ENCODE measurements at places on chromosomes 6 and 20. TPM values are rescaled to one million over a fixed set of nuclear protein-coding genes. Genes with fewer than 3 reads are reported as not detected.

TULP1 gene
- total RNA-seq = 0.66 TPM

DNA sequence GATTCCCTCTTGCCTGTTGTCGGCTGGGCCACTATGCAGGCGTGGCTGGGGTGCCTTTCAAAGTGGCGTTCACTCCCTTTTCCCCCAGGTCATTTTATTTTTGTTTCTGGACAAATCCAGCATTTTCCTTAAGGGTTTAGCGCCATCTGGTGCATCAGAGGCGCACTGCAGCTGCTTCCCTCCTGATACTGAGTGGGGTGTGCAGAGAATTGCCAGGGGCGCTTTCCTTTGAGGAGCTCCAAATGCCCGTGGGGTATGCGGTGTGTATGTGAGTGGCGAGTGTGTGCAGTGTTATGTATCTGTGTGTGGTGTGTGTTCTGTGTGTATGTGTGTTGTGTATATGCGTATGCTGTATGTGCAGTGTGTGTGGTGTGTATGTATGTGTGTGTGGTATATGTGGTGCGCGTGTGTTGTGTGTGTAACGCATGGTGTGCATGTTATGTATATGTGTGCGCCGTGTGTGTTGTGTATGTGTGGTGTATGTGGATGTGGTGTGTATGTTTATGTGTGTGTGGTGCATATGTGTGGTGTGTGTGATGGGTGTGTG lies 100.1 kb upstream of the AGPAT4 start:
- peak; percentile 81 for DNase-seq

DNA sequence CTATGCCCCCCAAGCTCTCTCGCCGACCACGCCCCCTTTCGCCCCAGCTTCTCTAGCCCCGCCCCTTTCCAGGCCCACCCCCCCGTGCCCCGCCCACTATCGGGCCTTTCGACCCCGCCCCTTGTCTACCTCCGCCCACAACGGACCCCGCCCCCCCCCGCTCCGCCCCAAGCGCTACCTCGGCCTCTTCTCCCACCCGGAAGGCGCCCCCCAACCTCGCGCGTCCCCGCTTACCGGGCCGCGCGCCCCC lies 200 bp downstream of the ZBTB22 start:
- no peak for DNase-seq

DNA sequence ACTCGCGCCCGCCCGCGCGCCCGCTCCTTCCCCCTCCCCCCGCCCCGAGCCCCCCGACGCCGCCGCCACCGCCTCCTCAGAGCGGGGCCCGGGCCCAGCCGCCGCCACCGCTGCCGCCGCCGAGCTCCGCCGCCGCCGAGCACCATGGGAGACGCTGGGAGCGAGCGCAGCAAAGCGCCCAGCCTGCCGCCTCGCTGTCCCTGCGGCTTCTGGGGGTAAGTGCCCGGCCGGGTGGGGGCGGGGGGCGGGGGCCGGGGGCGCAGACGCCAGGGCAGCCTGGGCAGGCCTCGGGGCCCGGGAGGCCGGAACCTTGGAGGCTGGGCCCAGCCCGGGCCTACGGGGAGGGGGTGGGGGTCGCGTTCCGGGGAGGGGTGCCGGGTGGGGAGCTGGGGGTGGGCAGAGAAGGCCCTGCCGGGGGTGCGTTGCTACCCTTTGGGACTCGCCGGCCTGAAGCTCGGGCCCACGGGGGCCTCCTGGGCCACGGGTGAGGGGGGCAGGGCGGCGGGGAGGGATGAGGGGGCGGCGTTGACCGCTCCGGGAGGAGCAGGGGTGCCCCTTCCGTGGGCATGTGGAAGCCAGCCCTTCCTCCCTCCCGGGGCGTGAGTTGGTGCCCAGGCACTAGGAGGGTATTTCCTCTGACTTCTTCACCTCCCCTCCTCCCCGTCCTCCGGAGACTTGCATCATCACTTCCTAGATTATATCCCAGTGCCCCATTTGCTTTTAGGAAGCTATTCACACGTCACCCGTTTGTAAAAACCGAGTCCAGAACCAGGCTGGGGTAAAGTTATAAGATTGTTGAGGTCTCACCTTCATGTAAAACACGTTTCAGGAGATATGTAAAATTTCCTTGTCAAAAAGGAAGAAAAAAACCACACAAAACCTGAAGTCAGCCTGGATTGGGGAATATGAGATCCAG lies 533 bp downstream of the ZFAND3 start:
- DNase-seq = peak; percentile 69

DNA sequence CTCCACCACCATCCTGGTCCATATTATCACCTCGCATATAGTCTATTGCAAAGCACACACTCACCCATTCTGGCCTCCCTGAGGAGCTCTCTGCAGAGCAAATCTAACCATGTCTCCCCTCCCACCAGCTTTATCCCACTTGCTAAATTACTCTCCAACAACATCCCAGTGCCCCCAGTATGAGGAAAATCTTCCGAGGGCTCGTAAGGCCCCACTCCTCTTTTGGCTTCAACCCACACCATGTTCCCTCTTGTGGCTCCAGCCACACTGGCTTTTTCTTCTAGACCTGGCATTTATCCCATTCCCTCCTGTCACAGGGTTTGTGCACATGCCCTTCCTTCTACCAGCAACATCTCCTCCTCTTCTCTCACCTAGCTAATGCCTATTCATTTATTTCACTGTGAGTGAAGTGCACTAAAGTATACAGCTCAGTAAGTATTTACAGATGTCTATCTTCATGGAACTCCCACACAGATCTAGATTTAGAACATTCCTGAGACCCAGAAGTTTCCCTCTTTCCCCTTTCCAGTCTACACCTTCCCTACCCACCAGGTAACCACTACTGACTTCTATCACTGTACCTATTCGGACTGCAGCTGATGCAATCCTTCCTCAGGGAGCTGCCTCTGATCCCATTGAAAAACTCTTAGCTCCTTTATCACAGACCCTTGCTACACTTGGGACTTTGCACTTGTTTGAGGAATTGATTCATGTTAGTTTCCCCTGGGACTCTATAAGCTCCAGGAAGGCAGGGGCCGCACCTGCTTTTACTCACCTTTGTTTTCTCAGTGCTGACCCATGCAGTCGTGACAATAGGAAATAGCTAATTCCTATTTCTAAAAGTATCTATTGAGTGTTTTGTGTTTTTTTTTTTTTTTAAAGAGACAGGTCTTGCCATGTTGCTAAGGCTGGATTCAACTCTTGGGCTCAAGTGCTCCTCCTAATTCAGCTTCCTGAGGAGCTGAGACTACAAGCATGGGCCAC lies 15.5 kb downstream of the MRPL14 start:
- no peak for DNase-seq

KCNG1 gene
- total RNA-seq = 22.7 TPM

GNMT gene
- total RNA-seq = 1.8 TPM
